ENCODE measurements at places on chromosomes 5 and 9.

DNA sequence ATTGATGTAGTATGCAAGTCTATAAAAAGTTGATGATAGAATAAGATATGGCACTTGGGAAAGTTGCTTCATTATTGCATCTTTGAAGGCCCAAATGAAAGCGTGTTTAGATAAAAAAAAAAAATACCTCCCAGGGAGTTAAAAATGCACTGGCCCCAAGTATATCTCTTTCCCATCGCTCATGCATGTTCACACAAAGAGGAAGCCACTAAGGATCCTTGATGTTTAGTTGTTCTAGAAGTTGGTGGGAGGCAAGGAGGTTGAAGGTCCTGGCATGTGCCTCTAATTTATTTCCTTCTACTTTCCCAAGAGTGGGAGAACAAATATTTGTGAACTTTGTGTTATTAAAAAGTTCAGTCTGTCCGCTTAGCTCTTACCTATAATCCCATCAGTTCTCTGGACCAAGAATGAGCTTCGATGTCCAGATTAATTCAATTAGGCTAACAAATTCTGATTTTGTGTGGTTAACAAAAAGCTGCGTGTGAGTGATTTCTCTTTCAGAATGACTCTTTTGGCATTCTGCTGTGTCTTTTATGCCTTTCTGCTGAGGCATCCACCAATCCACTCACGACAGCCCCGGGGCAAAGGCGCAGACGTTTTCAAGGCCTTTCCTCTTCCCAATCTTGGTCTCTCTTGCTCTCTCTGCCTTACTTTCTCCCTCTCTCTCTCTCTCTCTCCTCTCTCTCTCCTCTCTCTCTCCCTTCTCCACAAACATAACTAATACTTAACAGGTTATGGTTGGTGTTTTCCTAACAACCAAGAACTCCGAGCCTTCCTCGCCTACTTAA lies 135.1 kb upstream of the ERCC6L2 start:
- no peak for DNase-seq

DNA sequence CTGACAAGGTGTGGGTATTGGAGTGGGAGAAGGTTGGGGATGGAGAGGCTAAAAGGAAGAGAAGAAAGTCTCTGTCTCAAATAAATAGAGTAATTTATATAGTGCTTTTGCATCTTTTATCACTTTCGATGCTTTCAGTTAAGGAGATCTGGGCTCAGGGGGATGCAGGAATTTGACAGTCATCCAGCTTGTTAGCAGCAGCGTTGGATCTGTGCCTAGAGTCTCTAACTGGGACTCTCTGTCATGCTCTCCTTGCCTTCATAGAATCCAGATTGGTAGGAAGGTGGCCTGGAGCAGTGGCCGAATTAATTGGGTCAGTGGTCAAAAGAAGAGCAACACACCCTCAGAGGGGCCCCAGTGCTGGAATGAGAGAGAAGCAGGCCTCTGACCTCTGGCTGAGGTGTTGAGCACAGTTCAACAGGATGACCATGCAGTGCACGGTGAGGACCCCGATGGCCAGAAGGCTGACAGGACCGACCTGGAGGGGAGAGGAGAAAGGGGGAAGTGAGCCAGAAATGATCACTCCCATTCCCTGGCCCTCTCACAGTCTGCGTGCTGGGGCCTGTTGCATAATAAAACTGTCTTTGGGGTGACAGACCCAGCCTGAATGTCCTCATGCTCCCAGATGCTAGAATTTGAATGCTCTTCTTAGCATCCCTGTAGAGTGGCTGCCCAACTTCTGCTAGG lies 7.6 kb downstream of the SLC36A3 start:
- DNase-seq: no peak

DNA sequence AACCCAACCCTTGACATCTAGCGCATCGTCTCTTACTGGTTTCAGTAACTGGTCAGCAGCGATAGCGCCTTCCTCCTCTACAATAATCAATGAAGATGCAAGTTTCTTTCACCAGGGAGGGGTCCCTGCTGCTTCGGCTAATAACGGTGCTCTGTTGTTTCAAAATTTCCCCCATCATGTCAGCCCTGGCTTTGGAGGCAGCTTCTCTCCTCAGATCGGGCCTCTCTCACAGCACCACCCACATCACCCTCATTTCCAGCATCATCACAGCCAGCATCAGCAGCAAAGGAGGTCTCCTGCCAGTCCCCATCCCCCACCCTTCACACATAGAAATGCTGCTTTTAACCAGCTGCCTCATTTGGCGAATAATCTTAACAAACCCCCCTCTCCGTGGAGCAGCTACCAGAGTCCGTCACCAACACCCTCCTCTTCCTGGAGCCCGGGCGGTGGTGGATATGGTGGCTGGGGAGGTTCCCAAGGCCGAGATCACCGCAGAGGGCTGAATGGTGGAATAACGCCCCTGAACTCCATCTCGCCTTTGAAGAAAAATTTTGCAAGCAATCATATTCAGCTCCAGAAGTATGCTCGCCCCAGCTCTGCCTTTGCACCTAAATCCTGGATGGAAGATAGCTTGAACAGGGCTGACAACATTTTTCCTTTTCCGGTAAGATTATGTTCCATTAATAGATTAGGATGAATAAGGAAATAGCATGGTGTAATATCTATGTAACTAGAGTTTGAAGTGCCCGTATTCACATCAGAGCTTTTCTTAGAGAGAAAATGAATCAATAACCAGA lies 2.2 kb downstream of the CPEB4 start:
- DNase-seq: no peak

GRCh38 chr9:129506041-129506440 lies 114.9 kb downstream of the C9orf50 start:
- no peak for DNase-seq

DNA sequence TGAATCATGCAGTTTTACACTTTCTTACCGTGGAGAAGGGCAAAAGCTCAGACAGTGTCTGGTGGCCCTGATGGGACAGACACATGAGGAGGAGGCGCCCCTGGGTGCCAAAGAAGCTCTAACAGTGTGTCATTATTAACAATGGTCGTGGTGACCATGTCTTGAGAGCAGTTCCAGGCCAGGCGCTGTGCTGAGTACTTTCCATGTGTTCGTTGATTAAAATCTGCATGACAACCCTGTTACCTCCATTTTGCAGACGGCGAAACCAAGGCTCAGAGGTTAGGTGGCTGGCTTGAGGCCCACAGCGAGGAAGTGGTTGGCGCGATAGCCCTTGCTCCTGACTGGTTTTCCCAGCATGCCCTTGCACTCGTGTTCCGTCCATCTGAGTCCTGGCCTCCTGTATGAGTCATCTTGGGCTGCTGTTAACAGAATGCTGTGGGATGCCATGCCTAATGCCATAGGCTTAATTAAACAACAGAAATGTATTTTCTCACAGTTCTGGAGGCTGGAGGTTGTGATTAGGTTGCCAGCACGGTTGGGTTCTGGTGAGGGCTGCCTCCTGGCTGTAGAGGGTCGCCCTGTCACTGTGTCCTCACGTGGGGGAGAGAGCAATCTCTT lies 92.0 kb downstream of the AMBP start:
- DNase-seq: peak; percentile 18

GRCh38 chr9:113477058-113477457 lies 13.5 kb downstream of the RGS3 start:
- DNase-seq: no peak

DNA sequence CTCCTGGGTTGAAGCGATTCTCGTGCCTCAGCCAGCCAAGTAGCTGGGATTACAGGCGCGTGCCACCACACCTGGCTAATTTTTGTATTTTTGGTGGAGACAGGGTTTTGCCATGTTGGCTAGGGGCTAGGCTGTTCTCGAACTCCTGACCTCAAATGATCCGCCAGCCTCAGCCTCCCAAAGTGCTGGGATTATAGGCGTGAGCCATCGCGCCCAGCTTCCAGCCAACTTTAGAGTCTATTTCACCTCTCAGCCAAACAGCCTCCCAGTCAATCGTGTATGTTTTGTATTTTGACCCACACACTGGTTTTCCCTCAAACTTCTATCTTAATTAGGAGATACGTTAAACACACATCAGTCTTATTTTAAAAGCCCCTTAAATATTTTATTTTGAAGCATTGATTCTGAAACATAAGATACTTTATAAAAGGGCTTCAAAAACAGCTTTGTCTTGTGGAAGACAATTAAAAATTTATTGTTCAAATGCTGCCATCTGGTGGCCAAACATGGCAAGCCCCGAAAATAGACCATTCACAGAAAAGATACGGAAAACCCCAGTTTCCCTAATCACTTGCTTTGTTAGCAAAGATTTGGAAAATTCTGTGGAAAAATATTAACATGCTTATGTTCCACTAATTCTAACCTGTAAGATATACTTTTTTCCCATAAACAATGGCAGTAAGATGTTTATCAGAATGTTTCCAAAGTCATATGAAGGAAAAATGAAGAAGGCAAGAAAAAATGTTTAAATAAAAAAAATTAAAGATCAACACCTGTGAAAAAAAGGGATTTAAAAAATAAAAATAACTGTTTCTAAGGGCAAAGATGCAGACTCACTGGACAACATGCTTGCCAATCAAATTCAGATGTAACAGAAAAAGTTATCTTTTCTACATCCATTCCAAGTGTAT lies 33.1 kb downstream of the APTX start:
- peak; percentile 37 for DNase-seq

DNA sequence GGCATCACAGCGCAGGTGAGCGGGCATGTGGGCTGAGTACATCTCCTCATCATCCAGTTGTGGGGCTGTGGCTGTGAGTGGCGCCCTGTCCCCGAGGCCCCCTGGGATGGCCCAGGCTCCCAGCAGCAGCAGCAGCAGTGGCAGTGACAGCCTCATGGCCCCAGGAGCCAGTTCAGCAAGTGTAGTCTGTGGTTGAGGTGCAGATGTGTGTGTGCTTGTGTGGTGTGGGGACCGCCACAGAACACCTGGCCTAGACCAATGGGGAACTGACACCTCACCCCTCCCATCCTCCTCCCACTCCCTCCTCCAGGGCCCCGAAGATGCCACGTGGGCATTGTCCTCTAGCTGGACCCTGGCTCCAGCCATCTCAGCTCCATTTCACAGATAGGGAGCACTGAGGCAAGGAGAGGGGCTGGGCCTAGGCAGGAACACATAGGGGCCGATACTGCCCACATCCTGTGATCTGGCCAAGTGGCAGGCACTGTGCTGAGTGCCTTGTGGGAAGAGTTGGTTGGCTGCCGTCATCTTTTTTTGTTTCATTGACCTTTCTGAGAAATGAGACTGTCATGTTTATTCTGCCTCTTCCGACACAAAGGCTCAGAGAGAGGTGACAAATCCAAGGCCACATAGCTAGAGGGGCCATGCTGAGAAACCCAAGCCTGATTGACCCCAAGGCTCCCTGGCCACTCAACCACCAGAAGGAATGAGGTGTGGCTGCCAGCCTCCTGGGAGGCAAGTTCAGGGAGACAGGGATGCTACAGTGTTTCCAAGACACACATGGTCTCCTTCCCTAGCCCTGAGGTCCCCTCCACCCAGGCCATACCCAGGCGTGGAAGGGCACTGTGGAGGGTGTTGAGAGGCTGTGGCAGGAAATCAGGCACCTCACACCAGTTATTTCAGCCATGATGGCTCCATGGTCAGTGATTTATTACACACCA lies at the start of gene MZB1:
MZB1 (minus strand) TSS at position 213 of the 938 bp plus-strand sequence; CDS start at position 156, 57 bp downstream.
- no peak for DNase-seq

DNA sequence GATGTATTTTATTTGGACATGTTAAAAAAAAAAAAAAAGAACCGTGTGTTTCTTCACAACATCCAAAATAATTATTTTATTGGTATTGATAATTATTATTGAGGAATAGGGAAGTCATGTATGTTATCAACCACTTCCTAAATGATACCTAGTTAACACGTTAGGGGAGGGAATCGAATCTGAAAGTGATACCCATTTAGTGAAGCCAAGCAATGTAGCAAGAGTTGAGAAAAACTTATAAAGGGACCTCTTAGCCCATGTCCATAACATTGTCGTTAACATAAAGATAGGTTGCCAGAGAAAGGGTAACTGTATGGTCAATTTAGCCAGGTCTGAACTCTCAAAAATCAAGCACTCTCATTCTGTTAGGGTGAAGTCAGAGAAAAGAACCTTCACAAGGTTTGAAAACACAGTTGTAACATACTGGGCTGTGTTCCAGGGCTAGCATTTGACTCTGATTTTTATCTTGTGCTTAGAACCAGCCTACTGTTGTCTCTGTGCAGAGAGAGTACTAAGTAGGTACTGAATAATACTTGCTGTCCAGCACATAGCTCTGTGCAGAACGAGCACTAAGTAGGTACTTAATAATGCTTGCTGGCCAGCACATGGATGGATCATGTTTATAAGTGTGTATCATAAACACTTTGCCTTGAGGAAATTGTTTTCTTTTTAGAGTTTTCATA lies 60.4 kb downstream of the GHR start:
- DNase-seq: no peak

DNA sequence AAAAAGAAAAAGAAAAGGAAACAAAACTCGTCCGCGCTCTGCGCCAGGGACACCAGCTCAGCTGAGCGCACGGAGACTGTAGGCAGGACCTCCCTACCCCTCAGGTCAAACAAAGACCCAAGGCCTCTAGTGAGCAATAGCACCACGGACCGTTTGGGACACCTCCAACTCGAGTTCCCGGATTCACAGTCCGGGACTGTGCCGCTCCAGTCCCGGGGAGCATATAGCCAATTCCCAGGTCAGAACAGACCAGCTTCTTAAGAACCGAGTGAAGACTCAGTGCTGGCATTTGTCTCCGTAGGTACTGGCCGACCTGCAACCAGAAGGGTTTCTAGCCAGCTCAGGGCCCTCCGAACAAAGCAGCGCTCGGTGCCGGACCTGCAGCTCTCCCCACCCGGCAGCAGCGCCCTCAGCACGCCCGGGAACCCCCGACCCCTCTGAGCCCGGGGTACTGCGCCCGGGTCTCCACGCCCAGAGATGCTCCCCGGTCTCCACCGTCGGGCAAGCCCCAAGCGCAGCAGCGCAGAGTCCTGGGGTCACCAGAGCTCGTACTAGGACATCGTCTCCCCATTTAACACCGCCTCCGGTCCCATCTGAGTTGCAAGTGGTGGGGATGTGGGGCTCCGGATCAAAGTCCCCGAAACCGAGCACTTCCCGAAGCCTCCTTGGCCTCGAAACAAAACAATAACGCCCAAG lies 591 bp downstream of the ABCA1 start:
- no peak for DNase-seq

DNA sequence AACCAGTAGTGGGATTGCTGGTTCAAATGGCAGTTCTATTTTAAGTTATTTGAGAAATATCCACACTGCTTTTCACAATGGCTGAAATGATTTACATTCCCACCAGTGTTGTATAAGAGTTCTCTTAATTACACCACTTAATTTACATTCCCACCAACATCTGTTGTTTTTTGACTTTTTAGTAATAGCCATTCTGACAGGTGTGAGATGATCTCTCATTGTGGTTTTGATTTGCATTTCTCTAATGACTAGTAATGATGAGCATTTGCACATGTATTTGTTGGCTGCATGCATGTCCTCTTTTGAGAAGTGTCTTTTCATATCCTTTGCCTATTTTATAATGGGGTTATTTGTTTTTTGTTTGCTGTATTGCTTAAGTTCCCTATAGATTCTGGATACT lies 688.3 kb downstream of the PRR16 start:
- no peak for DNase-seq

- no peak for DNase-seq
Observed at GRCh38 chr9:83011611-83012010, 51.3 kb downstream of the RASEF start.

Measured in glomerular endothelial cell (primary cell).